ENCODE measurements at places on chromosomes 2 and 18.
A peak's percentile ranks its signal among the peaks of the same experiment; 100 is the strongest.

- H3K27ac ChIP-seq: no peak overlapping the region
- no peaks in the 10 kb centered on the region for H3K36me3 ChIP-seq
- DNase-seq: no peak
- no peaks in the 10 kb centered on the region for H3K4me1 ChIP-seq
Observed at GRCh38 chr2:1726558-1726957, 17.8 kb downstream of the PXDN start.

DNA sequence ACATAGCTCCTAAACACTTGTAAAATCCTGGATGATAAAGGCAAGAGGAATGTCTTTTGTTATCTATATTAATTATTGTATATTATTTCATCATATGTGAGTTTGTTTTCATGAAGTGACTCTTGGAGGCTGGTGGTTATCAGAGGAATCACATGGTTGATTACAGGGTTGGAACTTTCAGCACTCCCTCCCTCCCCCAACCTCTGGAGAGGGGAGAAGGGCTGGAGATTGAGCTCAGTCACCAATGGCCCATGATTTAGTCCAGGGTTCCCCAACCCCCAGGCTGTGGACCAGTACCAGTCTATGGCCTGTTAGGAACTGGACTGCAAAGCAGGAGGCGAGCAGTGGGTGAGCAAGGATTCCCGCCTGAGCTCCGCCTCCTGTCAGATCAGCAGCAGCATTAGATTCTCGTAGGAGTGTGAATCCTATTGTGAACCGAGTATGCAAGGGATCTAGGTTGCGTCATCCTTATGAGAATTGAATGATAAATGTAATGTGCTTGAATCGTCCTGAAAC is 37.7 kb downstream of the FBXO48 start:
- H3K4me3 ChIP-seq: no peak overlapping the region
- no peaks in the 10 kb centered on the region for H3K4me1 ChIP-seq
- no peak for DNase-seq

DNA sequence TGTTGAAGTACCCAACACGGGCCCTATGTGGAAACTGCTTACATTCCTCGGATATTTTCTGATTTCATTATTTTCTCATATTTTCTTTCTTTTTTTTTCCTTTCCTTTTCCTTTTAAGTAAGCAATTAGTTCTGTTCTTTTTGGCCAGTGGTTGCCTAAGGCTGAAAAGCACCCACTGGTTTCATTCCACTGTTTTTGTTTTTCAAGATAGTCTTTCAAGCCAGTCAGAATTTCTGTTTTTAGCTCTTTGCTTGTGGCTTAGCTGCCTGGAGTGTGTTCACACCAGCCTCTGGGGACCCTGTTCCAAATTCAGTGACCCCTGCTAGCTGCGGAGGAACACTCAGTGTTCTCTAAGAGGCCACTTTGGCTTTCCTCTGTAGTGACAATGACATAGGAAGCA is 73.6 kb downstream of the NRP2 start:
- no peak for DNase-seq
- H3K27ac ChIP-seq: no peak overlapping the region
- no peaks in the 10 kb centered on the region for H3K4me1 ChIP-seq

- no peak overlapping the region for H3K27ac ChIP-seq
- no peak overlapping the region for H3K4me3 ChIP-seq
- H3K4me1 ChIP-seq: peaks cover 21% of the 10 kb centered on the region
- peaks cover 3% of the 10 kb centered on the region for H3K36me3 ChIP-seq
Observed at GRCh38 chr2:102106133-102106556, 36.4 kb upstream of the IL1R1 start.

DNA sequence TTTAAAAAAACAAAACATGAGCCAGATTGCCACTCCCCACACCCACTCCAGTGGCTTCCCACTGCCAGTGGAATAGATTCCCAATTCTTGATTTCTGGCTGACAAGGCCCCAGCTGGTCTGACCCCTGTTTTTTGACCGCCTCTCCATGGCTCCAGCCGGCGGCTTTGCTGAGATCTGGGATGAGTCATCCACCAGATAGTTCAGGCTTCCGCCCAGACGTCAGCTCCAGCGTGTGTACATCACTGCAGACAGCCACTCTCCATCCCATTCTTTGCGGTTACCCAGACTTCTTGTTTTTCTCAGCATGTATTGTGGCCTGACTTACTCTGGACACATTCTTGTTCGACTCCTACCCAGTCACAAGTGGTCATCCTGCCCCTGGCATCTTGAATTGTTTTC is 227.9 kb downstream of the GBX2 start:
- H3K36me3 ChIP-seq: no peaks in the 10 kb centered on the region
- no peaks in the 10 kb centered on the region for H3K27me3 ChIP-seq
- no peak overlapping the region for H3K27ac ChIP-seq
- H3K4me1 ChIP-seq: no peaks in the 10 kb centered on the region
- H3K4me3 ChIP-seq: no peak overlapping the region
- DNase-seq: no peak

DNA sequence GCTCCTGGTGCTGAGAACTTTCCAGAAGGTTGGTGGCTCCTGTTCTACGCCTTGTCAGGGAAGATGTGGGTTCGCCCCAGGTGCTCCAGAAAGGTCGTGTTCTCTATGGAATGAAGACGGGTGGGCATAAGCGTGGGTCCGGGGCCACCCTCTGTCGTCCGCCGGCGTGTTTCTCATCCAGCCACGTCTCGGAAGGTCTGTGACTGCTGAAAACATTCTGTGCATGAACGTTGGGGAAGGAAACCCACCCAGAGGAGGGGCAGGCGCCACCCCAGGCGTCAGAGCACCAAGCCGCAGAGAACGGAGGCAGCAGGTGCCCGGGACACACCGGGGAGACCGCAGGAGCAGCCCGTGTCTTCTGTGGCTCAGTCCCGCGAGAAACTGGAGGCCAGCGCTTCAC is 118.2 kb downstream of the RTP5 start:
- DNase-seq: no peak
- no peak overlapping the region for H3K27ac ChIP-seq
- H3K4me3 ChIP-seq: no peak overlapping the region
- H3K27me3 ChIP-seq: peaks cover 6% of the 10 kb centered on the region
- peaks cover 16% of the 10 kb centered on the region for H3K4me1 ChIP-seq

- H3K27me3 ChIP-seq: no peaks in the 10 kb centered on the region
- H3K4me3 ChIP-seq: no peak overlapping the region
- no peaks in the 10 kb centered on the region for H3K36me3 ChIP-seq
Observed at GRCh38 chr18:38654946-38655345, 1089.3 kb upstream of the CELF4 start.

DNA sequence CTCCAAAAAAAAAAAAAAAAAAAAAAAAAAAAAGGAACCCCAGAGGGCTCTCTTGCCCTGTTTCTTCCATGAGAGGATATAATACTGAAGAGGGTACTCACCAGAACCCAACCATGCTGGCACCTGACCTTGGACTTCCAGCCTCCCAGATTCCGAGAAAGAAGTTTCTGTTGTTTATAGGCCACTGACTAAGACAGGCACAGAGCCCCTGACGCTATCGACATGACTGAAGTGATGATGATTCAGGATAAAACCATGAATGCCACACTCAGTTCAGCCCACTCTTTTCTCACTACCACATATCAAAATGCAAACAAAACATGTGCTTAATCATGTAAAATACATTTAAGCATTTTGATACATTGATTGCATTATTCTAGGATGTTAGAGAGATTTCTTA is 66.1 kb upstream of the CDCA7 start:
- H3K4me1 ChIP-seq: no peaks in the 10 kb centered on the region
- no peaks in the 10 kb centered on the region for H3K36me3 ChIP-seq
- no peak for DNase-seq
- no peaks in the 10 kb centered on the region for H3K27me3 ChIP-seq
- no peak overlapping the region for H3K27ac ChIP-seq

- no peaks in the 10 kb centered on the region for H3K4me1 ChIP-seq
- H3K27me3 ChIP-seq: peaks cover 45% of the 10 kb centered on the region
- no peaks in the 10 kb centered on the region for H3K36me3 ChIP-seq
- no peak overlapping the region for H3K4me3 ChIP-seq
- H3K27ac ChIP-seq: no peak overlapping the region
- no peak for DNase-seq
Observed at GRCh38 chr2:20377741-20378140, 27.1 kb upstream of the PUM2 start.

DNA sequence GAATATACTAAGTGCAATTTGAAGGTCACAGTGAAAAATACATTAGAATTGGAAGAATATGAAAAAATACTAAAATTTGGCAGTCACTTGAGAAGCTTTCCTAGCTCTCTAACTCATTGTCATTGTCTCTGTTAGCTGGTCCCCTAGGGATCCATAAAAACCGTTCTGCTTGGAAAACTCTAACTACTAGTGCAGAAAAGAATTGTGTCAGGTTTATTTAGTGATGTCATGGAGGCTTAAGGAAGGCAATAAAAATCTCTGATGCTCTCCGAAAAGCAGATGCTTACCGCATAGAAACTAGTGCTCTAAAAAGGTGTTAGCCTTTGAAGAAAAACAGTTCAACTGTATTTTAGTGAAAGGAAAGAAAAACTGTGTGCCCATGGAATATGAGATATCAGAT is 150.1 kb upstream of the DLGAP1 start:
- no peak for DNase-seq
- H3K4me1 ChIP-seq: no peaks in the 10 kb centered on the region
- H3K27me3 ChIP-seq: no peaks in the 10 kb centered on the region
- H3K27ac ChIP-seq: no peak overlapping the region
- no peaks in the 10 kb centered on the region for H3K36me3 ChIP-seq
- no peak overlapping the region for H3K4me3 ChIP-seq

DNA sequence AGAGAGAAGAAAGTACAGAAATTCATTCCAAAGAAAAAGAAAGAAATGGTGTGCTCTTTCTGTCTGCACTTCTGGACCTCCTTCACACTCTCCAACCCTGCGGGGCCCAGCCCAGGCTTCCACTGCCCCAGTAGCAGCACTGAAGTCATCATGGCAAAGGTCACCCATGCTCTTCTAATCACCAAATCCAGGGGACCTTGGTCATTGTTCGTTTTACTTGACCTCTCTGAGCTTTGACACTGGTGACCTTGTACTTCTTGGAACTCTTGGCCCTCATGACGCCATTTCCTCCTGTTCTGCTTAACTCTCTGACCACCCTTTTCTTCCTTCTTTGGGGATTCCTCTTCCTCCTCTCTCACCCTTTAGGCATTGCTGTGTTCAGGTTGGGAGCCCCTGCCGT is 105.6 kb downstream of the SMAD7 start:
- peaks cover 22% of the 10 kb centered on the region for H3K27me3 ChIP-seq
- peaks cover 4% of the 10 kb centered on the region for H3K36me3 ChIP-seq

DNA sequence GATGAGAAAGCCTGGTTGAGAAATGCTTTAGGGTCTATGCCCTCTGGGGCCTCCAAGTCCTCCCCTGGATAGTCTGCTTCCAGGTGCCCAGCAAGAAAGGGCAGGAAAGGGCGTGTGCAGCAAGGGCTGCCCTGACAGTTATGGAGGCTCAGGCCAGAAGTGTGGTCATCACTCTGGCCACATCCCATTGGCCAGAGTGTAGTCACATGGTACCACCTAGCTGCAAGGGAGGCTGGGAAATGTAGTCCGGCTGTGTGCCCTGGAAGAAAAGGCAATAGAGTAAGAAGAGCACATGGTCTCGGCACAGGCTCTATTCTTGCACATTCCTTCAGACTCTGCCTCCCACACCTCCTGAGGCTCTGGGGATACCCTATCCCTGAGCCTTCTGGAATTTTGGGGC is 35.7 kb downstream of the ODC1 start:
- H3K4me3 ChIP-seq: no peak overlapping the region
- H3K4me1 ChIP-seq: peaks cover 22% of the 10 kb centered on the region
- DNase-seq: peak; percentile 61

DNA sequence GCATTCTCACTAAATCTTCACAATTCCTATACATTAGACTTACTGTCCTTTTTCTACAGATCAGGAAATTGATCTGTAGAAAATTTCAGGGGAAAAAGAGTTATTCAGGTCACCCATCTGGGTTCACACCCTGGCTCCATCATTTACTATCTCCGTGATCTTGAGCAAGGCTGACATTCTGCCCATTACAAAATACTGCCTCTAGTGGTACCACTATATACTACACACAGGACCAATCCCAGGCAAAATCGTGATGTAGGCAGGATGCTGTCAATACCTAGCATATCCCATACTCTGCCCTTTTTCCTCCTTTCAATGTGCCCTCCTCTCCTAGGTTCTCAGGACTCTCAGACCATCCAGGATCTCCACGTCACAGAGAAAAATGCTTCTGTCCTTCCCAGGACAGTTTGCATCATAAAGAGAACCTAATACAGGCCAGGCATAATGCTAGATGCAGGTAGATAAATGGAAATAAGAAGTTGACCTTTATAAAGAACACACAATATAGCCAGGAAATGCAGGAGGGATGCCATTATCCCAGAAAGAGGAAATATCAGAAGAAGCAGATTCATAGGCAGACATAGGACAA is 101.9 kb downstream of the CDH20 start:
- no peaks in the 10 kb centered on the region for H3K36me3 ChIP-seq
- DNase-seq: no peak
- H3K27ac ChIP-seq: no peak overlapping the region
- no peaks in the 10 kb centered on the region for H3K4me1 ChIP-seq
- H3K27me3 ChIP-seq: no peaks in the 10 kb centered on the region

DNA sequence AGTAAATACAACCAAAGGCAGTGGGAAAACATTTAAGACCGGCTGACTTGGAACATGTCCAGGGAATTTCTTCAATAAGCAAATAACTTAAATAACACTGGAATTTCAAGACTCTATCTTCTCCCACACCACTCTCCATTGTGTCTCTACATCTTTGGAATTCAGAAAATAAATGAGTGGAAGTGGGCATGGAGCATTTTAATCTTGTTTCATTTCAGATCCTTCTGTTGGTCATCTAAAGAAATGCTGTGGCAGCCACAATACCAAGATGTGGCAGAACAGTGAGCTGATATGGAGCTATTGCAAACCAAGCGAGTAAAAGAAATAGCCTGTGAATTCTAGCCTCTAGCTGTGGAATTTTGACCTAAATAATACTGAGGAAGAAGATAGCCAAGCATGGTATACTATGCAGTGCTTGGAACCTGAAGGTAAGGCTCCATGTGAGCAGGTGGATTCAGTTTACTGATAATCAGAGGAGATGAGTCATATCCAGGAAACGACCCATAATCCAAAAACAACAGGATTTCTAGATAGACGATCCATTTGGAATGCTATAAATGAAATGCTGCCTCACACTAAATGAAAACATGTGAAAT is 157.1 kb upstream of the SCN7A start:
- DNase-seq: no peak
- no peak overlapping the region for H3K4me3 ChIP-seq
- H3K4me1 ChIP-seq: no peaks in the 10 kb centered on the region
- H3K27me3 ChIP-seq: no peaks in the 10 kb centered on the region
- H3K27ac ChIP-seq: no peak overlapping the region

- no peaks in the 10 kb centered on the region for H3K27me3 ChIP-seq
- no peak for DNase-seq
- H3K4me1 ChIP-seq: no peaks in the 10 kb centered on the region
- H3K4me3 ChIP-seq: no peak overlapping the region
- no peak overlapping the region for H3K27ac ChIP-seq
Observed at GRCh38 chr2:223724861-223725260, 112.5 kb downstream of the AP1S3 start.

All from activated naive CD4-positive, alpha-beta T cell treated with anti-CD3 and anti-CD28 coated beads, Interleukin-2, amount 10 ng/mL, durations not matched to agents 7 days and 5 days (primary cell).